ENCODE measurements at places on chromosomes 4 and X.

DNA sequence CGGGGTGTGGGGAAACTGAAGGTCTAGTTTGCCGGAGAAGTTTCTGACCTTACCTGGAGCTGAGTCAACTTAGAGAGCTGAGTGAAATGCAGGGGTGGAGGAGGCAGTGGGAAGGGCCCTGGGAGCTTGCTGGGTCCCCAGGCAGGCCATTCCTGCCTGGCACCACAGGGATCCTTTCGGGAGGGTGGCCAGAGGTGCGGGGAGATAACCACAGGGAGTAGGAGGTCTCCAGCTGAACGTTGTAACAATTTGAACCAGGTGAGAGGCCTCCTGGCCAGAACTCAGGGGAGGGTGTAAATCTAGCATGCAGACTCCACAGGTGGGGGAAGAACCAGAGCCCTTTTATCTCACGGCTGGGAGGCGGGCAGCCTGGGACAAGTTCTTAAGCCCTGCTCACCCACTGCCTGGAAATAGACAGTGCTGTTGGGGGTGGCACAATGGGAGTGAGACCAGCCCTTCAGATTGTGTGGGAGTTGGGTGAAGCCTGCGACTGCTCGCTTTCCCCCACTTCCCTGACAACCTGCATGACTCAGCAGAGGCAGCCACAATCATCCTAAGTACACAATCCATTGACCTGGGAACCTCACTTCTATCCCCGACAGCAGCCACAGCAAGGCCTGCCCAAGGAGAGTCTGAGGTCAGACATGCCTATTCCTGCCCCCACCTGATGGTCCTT, 247.4 kb downstream of the ADGRA3 start:
- DNase-seq, result no peak

DNA sequence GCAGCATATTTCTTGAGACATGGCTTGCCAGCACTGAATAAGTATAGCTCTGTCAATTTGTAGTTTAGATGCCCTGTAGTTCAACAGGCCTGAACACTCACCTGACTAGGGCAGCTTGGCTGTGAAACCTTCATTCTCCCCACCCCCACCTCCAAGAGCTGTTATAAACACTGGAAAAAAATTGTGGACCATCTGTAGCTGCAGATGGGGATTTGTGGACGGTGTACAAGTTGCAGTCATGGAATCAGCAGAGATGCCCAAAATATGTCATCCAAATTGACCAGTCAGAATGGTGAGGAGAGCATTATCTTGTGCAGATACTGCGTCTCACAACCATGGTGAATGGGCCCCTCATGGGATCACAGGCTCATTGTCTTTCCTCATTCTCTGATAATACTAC, 76.2 kb upstream of the PAQR3 start:
- no peak for DNase-seq

DNA sequence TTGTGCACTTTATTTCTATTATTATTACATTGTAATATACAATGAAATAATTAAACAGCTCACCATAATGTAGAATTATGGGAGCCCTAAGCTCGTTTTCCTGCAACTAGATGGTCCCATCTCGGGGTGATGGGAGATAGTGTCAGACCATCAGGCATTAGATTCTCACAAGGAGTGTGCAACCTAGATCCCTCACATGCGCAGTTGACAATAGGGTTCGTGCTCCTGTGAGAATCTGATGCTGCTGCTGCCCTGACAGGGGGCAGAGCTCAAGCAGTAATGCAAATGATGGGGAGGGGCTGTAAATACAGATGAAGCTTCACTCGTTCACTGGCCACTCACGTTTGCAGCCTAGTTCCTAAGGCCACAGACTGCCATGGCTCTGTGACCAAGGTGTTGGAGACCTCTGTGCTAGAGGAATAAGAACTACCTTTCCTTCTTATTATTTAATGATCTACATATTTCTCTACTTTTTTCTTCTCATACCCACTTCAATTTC, 492.9 kb upstream of the INTU start:
- DNase-seq, result no peak

DNA sequence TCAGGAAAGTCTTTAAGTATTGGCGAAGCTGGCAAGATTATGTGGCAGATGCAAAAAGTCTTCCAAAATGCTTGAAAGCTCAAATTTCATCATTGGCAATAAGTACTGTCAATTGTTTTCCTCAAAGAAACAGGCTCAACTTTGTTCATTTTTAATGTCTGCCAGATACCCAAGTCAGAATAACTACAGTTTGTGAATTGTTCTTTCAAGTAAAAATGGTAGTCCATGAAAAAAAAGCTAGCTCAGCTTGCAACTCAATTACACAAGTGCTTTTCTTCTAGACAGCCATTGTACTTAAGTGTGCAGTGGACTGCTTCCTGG, 70.5 kb downstream of the AFF1 start:
- DNase-seq, result no peak

DNA sequence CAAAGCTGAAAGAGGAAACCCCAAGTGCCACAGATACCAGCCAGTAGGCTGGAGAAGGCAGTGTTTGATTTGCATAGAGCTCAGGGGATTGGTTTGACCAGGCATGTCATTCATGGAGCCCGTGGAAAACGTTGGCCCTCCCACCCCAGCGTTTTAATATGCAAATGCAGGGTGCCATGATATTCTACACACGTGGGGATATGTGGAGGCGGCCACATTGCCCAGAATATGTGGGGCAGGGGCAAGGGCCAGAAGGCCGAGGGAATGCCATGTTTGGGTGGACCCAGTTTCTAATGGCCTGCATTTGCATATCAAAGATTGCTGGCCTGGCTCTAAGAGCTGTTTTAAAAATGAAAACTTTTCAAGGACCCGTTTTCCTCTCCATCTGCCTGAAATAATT, 71.1 kb downstream of the MAP9 start:
- no peak for DNase-seq

Data from right renal cortex interstitium (tissue), 3 donors.